Activated T-cell treated with anti-CD3 and anti-CD28 coated beads for 48 hours (primary cell): ENCODE measurements at places on chromosomes 6 and 20.

DNA sequence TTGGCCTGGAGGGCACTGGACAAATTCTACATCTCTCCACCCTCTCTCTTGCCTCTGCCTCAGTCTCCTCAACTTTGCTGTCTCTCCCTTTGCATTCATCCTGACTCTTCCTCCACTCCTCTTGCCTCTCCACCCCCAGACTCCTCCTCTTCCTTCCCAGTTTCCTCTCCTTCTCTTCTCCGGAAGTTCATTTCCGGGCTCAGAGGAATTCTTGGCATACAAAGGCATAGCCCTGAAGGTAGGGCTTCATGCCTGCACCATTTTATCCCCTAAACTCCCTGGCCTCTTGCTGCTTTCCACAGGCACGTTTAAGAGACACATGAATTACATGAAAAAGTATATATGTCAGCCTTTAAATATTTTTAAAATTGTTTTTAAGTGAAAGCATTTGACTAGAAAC is 10.6 kb downstream of the BFSP1 start:
- no peak for DNase-seq

GRCh38 chr20:8798505-8798904 is 270.4 kb upstream of the PLCB4 start:
- DNase-seq = no peak

GRCh38 chr20:56542489-56543030 is 9.5 kb downstream of the FAM209B start:
- no peak for DNase-seq

DNA sequence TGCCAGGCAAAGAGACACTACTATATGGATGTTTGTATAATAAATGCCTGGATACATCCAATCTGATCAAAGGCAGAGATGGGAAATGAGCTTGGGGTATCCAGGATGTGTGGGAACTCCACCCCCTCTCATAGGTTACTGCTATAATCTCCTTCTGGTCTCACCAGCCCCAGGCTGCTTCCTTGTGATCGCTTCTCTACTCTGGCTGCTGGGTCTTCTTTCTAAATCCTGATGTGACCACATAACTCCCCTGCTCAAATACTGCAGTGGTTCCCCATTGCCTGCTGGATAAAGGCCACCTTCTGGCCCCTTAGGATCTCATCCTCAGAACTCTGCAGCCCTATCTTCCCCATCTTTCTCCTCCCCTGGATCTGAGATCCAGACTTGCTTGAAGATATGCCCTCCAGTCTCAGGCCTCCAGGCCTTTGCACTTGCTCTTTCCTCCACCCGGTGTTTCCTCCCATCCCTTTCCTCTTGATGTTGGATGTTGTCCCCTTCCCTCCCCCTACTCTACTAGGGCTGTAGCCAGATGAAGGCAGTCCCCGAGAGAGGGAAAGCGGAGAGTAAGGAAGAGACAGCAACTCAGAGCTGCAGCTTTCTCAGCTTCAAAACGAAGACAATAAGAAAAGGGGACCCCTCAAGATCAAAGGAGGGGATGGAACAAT is 828 bp upstream of the XKR7 start:
- no peak for DNase-seq

DNA sequence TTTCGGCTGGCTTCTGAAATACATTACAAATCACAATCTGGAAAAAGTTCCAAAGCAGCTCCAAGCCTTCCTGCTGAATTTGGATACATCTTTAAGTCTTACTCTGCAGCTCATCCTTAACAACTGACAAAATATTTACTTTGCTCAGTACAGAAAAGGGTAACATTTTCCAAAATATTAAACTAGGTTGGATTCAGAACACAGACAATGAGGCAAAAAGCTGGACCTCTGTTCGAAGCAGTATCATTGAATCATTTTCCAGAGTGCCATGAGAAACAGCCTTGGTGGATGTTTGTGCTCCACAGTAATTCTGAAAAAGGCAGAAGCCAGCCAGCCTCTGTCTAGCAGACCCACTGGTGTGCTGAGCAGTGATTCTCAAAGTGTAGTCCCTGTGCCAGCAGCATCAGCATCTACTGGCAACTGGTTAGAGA is 162.1 kb downstream of the AIG1 start:
- DNase-seq = no peak

- DNase-seq = no peak
These were observed 89.3 kb downstream of the HAO1 start for GRCh38 chr20:7850775-7851490.

DNA sequence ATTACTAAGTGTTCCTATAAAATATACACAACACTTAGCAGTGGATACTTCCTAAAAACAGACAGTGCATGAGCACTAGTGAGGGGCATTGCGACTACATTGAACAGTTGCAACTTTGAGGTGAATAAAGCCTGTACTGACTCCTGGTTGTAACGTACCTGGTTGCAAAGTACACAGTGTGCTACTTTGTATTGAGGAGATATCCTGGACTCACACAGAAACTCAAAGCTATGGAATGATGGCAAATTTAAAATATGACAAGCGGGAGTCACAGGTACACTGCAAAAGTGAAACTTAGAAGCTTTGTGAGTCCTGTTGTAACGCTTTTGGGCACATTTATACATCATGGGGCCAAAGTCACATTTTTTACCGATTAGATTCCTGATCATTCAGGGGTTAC is 55.6 kb upstream of the HLA-A start:
- no peak for DNase-seq

- no peak for DNase-seq
These were observed 9.2 kb downstream of the TP53INP2 start for GRCh38 chr20:34713194-34713943.

- no peak for DNase-seq
These were observed 39.0 kb downstream of the PYGB start for GRCh38 chr20:25286917-25287316.

- DNase-seq = no peak
These were observed 1.3 kb upstream of the PLEKHG1 start for GRCh38 chr6:150598401-150598800.

DNA sequence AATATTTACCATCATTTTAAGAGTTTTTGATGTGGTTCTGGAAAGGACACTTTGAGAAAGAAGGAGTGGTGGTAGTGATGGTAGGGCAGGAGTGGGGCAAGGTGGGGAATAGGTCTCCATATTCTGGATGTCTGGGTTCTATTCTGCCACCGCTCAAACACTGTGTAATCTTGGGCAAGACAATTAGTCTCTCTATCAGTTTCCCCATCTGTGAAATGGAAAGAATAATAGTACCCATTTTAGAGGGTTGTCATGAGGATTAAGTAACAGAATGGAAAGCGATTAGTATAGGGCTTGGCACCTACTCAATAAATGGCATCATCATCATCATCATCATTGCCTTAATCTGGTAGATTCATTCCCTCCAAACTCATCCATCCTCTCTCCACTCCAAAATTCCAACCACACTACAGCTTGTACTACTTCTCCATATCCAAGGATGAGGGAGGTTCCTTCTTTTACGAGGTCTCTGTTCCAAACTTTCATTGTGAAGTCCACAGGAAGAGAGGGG is 982 bp upstream of the GGT7 start:
- DNase-seq = no peak

- no peak for DNase-seq
These were observed 1447.6 kb downstream of the GRIK2 start for GRCh38 chr6:102841060-102841459.

- no peak for DNase-seq
These were observed 30.7 kb downstream of the SSR1 start for GRCh38 chr6:7282097-7282906.

GRCh38 chr6:107704347-107705013 is 119.6 kb downstream of the SCML4 start:
- no peak for DNase-seq

DNA sequence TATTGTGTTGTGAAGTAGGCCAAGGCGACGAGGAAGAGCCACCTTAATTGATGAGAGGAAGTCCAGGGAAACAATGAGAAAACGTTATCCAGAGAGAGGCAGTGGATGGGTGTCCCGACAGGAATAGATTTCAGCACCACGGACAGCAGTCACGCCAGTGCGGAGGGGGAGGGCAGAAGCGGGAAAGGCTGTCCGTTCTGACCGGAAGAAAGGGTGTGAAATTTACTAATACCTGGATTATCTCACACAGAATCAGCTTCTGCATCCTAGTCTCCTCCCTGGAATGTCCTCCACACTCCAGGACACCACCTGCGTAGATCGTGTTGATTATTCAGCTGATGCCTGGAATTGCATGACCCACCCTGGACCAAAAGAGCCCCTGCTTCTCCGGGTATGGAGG is 7.4 kb upstream of the BPIFA3 start:
- peak; percentile 21 for DNase-seq

GRCh38 chr6:129586815-129587214 is 123.2 kb downstream of the ARHGAP18 start:
- no peak for DNase-seq

- DNase-seq = peak; percentile 74
These were observed at the start of gene SNX9 for GRCh38 chr6:157823001-157823527. SNX9 (plus strand) TSS chr6:157823246; CDS start chr6:157823435, 189 bp downstream.

- DNase-seq = no peak
These were observed 69.6 kb upstream of the VGLL2 start for GRCh38 chr6:117195728-117196127.

DNA sequence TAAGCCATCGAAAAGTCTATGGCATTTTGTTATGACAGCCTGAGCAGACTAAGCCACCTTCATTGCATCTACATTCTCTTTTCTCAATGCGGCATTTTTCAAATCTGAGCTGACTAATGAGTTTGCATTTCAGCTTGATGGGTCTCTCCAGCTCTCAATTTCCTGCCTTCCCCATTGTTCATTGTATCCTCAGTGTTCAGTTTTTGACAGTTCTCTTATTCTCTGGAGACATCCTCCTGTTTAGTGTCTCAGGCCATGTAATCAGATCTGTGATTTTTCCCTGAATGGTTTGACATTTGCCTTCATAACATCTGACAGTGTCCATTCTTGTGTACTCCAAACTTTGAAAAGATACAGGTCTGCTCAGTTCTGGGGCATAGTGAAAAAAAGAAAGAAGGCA is 27.9 kb upstream of the MCM3 start:
- DNase-seq = no peak

GRCh38 chr20:38931984-38932383 is 5.8 kb downstream of the FAM83D start:
- DNase-seq = no peak

GRCh38 chr20:56443654-56444540 is 24.5 kb upstream of the RTF2 start:
- no peak for DNase-seq

DNA sequence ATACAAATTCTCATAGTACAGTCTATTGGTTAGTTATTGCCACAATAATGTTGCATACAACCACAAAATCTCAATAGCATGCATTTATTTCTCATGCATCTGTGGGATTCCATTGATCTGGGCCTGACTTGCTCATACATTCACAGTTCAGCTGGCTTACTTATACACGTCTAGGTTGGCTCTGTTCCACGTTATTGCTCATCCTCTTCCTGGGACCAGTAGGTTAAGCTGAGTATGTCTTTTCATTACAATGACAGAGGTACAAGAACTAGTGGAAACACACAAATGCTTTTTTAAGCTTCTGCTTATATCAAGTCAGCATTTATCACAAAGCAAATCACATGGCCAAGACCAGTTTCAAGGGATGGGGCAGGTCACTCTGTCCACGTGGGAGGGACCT is 485.3 kb upstream of the BTBD3 start:
- DNase-seq = no peak

DNA sequence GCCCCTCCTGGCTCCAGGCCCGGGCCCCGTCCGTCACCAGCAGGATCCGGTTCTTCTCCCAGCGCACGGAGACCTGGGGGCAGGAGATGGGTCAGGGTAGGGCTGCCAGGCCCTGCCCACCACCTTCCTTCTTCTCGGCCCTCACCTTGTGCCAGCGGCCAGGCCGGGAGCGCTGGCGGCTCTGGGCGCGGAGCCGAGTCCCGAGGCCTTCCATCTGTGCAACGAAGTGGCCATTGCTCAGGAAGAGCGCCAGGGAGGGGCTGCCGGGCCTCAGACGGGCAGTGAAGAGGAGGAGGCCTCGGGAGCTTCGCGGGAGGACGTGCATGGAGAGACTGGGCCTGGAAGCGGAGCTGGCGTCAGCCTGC is 7.9 kb downstream of the ADRM1 start:
- DNase-seq = no peak
